ENCODE measurements at places on chromosomes 11 and 22.
A peak's percentile ranks its signal among the peaks of the same experiment; 100 is the strongest.

GRCh38 chr11:71364806-71365205 is 83.4 kb downstream of the DHCR7 start:
- no peak for DNase-seq

DNA sequence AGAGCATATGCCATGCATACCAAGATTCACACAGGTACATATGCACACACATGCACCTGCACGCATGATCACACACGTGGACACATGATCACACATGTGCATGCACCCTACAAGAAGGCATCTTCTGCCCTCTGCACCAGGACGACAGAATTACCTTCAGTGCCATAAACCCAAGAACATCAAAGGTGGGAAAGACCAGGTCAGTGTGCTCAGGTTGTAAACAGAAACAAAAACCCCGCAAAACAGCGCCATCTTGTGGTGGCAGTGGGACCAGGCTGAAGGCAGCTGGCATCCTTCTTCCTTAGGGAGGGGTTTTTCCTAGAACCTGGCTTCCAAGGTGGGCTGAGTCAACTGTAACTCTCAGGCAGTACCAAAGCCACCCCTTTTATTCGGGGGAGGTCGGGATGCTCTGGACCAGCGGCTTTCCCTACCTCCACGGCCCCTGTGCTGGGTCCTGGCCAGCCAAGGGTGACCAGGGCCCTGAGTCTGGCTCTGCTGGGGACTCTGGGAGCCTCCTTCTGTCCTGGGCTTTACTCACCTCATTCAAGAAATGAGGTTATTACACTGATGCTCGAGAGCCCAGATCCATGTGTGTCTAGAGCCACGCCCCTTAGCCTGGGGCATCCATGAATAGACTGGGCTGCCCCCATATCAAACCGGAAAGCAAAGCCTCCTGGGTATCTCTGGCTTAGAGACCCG is 69.4 kb upstream of the FGF3 start:
- peak; percentile 61 for DNase-seq

GRCh38 chr11:12975195-12975594 is 33.9 kb upstream of the RASSF10 start:
- DNase-seq = no peak

- DNase-seq = no peak
Observed at GRCh38 chr11:19200410-19201201, 1.2 kb downstream of the CSRP3 start.

GRCh38 chr22:33579448-33580093 is 340.7 kb downstream of the LARGE1 start:
- peak; percentile 14 for DNase-seq
